ENCODE measurements at places on chromosomes 6 and 20.

DNA sequence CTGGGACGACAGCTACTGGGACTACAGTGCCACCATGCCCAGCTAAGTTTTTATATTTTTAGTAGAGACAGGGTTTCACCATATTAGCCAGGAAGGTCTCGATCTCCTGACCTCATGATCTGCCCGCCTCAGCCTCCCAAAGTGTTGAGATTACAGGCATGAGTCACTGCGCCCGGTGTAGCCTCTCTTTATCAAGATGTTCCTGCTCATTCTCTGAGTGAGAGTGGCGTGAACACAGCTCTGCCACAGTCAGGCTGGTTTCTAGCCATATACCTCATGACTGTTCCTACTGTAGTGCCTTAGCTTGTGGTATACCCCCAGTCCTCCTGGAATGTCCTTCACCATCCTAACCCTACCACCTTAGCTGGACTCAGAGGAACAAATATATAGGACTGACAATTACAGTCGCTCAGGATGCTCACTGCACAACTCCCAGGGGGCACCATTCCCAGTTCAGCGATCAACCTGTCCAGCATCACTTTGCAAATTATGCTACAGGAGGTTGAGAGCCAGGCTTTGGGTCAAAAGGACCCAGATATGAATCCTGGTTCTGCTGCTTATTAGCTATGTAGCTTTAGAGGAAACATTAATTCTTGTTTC is 86.3 kb downstream of the CHMP4B start:
- no peak for DNase-seq

DNA sequence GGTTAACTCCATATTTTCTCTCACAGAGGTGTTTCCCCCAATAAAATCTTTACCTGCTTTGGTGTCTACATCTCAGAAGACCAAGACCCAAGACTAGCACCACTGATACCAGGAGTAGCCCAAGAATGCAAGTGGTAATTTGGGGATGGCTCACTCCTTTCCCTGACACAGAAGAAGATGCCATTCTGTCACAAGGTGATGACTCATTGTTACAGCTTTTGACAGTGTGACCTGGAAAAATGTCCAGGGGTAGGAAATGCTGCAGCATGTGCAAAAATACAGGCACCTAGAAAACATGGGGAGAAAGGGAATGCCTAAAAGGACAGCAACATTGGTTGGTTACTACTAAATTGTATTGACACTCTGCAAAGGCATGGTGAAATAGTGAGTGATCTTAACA is 254.0 kb upstream of the GJE1 start:
- DNase-seq = no peak

GRCh38 chr6:115078555-115078954 is 735.7 kb upstream of the HS3ST5 start:
- no peak for DNase-seq

DNA sequence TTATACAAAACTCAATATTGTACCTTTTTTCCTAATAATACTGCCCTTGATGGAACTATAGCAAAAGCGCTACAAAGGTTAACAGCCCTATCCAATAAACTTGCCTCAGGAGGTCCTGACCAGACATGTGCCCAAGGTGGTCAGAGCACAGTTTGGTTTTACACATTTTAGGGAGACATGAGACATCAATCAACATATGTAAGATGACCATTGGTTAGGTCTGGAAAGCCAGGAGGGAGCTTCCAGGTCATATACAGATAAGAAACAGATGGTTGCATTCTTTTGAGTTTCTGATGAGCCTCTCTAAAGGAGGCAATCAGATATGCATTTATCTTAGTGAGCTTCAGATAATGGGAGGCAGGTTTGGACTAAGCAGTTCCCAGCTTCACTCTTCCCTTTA is 91.6 kb downstream of the PLG start:
- DNase-seq = no peak

- DNase-seq = no peak
These were observed 87.9 kb downstream of the KIF13A start for GRCh38 chr6:17899491-17899890.

Data from activated CD4-positive, CD25-positive, alpha-beta regulatory T cell (primary cell).